ENCODE measurements at places on chromosomes 1 and 21. TPM values are rescaled to one million over a fixed set of nuclear protein-coding genes. Genes with fewer than 3 reads are reported as not detected.

Gene LCE6A
- total RNA-seq: not detected

Gene FAM163A
- total RNA-seq: not detected

Gene GPR25
- total RNA-seq: not detected

Gene ACTL8
- not detected for total RNA-seq

Gene S100A8
- total RNA-seq: not detected

Gene F3
- total RNA-seq: 0.30 TPM

Gene APCS
- not detected for total RNA-seq

Gene RAD54L
- 47.1 TPM for total RNA-seq

Gene FCRL6
- 0.25 TPM for total RNA-seq

Gene DMRTA2
- not detected for total RNA-seq

All from T-helper 2 cell treated with Interferon-gamma antibody and Interleukin-4, amounts not matched to agents 100 ng/mL and 5 ng/mL, for 36 hours (primary cell).